ENCODE measurements at places on chromosomes 3 and 15. TPM values are rescaled to one million over a fixed set of nuclear protein-coding genes. Genes with fewer than 3 reads are reported as not detected.

OR5H1 gene
- total RNA-seq, result not detected

SNAPC5 gene
- total RNA-seq, result 5.1 TPM

DOCK3 gene
- 0.29 TPM for total RNA-seq

ITGA11 gene
- 2.0 TPM for total RNA-seq

CMTM8 gene
- not detected for total RNA-seq

SPTBN5 gene
- total RNA-seq, result 0.34 TPM

ZPLD1 gene
- not detected for total RNA-seq
